ENCODE measurements at places on chromosomes 7 and 10.

- DNase-seq: no peak
These were observed 177.2 kb downstream of the TAX1BP1 start for GRCh38 chr7:27917119-27917518.

DNA sequence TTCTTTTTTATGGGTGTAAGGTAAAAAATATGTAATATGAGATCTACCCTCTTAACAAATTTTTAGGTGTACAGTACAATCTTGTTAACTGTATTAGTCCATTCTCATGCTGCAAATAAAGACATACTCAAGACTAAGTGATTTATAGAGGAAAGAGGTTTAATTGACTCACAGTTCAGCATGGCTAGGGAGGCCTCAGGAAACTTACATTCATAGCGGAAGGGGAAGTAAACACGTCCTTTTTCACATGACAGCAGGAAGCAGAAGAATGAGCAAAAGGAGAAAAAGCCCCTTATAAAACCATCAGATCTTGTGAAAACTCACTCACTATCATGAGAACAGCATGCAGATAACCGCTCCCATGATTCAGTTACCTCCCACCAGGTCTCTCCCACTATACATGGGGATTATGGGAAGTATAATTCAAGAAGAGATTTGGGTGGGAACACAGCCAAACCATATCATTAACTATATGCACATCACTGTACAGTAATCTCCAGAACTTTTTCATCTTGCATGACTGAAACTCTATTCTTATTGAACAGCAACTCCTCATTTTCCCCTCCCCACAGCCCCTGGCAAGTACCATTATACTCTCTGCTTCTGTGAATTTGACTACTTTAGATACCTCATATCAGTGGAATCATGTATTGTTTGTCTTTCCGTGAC, 127.4 kb downstream of the WNT2 start:
- DNase-seq: no peak

GRCh38 chr7:8605221-8605620, 171.8 kb downstream of the NXPH1 start:
- DNase-seq: no peak

DNA sequence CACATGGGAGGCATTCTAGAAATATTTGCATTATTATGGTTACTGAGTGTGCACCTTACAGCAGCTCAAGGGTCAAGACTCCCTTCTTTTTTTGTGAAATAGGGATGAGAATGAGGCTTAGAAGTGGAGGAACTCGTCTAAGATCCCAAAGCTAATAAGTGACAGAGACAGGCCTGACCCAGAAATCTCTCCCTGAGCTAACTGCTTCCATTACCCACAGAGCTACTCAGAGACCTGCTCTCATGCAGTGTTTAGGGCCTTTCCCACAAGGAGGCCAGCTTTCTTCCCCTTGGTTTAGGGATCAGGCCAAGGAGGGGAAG, 301.7 kb downstream of the RPS24 start:
- no peak for DNase-seq

DNA sequence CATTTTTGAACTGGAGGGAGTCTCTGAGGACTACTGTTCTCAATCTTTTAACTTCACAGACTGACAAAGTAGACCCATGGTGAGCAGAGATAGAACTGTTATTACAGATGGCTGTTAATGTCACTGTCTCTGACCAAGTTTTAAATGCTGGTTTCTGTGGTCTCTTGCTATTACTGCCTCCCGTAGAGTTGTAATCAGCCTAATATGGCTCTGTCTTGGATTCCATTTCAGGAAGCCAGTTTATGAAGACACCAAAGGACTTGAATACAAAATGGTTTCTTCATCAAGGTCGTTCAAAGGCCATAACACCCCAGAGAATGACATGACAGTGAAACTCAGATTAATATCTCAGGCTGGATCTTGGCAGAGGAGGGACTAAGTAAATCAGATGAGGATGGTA, 3.9 kb downstream of the SFRP4 start:
- no peak for DNase-seq

DNA sequence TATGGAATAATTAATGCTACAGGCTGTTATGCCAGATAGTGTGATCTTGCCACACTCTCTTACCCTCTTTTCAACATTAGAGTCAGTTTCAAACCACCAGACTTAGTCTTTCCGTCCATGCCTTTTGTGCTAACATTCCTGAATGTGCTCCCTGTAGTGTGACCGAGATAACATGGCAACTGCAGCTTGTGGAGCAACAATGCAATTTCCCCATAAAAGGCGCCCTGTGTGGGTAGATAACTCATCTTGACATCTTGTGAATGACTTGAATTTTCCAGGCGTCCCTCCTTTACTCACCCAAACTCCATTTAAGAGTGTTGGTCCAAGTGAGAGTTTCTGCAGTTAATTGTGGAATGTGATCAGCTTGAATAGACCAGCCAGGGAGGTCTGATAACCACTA, 99.6 kb downstream of the DNAH11 start:
- no peak for DNase-seq

GRCh38 chr7:116075351-116076145, 45.0 kb upstream of the TFEC start:
- no peak for DNase-seq

GRCh38 chr7:291373-292092, 1.6 kb downstream of the FOXL3 start:
- no peak for DNase-seq

GRCh38 chr7:110148054-110148453, 942.9 kb upstream of the LRRN3 start:
- DNase-seq: no peak

DNA sequence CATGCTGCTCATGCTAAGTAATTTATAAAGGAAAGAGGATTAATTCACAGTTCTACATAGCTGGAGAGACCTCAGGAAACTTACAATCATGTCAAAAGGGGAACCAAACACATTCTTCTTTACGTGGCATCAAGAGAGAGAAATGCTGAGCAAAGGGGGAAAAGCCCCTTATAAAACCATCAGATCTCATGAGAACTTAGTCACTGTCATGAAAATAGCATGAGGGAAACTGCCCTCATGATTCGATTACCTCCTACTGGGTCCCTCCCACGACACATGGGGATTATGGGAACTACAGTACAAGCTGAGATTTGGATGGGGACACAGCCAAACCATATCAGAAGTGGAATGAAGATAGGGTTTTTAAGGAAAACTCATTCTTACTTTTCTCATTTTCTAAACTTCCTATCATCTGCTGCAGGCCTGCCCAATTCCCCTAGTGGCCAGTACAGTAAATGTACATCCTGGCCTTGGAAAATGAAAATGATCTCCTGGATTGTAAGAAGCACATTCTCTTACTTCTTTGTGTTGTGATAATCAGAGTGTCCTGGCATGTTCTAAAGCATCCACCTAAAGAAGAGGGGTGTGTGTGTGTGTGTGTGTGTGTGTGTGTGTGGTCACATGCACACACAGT, 421.5 kb downstream of the LRMDA start:
- peak; percentile 7 for DNase-seq

DNA sequence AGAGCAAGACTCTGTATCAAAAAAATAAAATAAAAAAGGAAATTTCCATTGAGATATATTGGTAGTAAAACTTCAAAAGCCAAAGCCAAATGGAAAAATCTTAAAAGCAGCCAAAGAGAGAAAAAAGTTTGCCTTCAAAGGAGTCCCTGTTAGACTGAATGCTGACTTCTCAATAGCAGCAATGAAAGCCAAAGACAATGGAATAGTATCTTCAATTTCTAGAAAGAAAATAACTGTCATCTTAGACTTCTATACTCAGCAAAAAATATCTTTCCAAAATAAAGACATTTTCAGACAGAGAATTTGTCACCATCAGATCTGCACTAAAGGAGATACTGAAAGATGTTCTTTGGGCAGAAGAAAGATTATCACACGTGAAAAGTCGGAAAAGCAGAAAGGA, 14.3 kb upstream of the OIT3 start:
- DNase-seq: no peak

DNA sequence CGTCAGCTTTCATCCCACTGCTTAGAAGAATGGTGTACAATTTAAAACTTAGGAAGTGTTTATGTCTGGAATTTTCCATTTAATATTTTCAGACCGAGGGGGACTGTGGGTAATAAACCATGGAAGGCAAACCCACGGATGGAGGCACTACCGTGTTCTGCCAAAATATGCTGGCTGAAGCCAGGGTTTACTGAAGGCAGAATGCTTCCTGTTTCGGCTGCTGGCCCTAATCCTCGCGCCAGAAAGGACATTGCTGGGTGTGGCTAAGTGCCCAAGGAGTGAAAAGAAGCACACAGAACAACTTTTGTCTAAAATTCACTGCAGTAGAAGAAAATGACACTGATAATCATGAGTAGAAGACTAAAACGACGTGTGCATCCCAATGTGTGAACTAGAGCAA, 32.3 kb downstream of the PITRM1 start:
- DNase-seq: no peak

DNA sequence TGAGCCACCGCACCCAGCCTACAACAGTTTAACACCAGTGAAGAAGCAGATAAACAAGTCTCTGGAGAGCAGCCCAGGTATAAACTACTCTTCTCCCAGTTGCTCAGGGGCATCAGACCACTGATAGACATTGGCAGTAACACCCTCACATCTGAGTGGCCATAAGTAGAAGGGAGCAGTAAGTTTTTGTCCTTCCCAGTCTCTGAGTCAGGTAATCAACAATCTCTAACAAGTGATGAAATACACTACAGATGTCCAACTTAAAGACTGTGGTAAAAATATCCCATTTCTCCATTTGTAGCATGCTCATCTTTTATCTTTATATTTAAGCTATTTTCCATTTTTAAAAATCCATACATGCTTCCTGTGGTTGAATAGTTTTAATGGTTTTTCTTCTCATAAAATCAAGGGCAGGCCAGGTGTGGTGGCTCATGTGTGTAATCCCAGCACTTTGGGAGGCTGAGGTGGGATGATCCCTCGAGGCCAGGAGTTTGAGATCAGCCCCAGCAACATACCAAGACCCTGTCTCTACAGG, 78.6 kb downstream of the GSAP start:
- no peak for DNase-seq

DNA sequence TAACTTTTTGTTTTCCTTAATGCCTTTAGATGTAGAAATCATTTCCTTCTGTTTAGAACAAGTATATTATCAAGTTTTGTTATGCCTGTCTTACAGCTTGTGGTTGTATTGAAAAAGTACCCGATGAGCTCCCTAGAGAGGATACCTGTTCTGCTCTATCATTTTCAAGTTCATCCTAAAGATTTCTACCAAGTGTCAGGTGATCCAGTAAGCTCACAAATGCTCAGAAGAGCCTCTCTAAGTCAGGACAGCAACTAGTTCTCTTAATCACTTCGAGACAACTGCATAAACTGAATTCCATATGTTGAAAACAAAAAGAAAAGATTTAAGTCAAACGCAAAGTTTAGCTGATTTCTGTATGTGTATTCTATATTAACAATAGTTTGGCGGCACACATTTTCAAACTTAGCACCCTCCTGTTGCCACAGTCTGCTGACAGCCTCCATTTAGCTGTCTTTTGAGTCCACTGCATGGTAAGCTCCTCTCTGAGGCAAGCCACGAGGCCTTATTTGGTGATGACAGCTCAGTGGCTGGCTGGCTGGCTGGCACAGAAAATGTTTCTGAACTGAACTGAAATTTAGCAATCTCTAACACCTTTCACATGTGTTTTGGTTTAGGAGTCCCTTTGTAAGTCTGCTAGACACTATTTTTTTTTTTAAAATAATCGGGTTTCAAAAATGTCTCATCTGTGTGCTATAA, 59.4 kb downstream of the SEMA3C start:
- DNase-seq: no peak

DNA sequence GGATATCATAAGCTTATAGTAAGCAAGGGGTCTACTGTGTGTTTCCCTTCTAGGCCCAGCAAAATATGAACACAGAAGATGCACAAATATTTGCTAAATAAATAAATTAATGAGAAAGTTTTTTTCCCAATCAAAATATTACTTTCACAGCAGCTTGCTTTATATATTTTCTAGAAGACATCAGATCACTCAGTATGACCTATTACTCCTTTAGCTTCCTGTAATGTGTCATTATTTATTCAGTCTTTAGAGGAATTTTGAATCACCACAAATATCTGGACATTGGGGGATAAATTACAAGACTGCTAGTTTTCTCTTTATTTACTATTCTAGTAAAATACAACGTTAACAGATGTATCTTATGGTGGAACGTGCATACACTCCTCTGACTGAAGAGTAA, 765.8 kb upstream of the POM121L12 start:
- DNase-seq: no peak

GRCh38 chr7:143046426-143046851, 5.7 kb upstream of the OR6V1 start:
- DNase-seq: no peak

DNA sequence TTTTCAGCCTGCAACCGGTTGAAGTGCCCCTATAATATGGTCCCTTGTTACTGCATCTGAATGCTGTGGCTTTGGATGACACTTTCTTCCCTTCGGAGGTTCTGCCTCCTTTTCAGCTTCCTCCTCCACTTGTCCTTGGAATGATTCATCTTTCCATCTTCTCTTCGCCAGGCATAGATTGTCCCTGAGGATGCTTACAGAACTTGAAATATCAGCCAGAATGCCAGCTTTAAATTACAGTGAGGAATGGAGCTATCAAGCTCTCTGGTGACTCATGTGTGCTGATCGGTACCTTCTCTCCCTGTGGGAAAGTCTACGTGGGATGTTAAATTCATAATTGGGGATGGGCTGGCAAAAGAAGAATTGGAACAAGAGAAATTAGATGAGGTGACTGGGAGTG, 45.9 kb upstream of the PDK4 start:
- DNase-seq: no peak

- DNase-seq: no peak
These were observed 12.2 kb downstream of the PLAC9 start for GRCh38 chr10:80144696-80145131.

Measured in SW 1271 (cell line).